ENCODE measurements at places on chromosomes 6 and 20.

DNA sequence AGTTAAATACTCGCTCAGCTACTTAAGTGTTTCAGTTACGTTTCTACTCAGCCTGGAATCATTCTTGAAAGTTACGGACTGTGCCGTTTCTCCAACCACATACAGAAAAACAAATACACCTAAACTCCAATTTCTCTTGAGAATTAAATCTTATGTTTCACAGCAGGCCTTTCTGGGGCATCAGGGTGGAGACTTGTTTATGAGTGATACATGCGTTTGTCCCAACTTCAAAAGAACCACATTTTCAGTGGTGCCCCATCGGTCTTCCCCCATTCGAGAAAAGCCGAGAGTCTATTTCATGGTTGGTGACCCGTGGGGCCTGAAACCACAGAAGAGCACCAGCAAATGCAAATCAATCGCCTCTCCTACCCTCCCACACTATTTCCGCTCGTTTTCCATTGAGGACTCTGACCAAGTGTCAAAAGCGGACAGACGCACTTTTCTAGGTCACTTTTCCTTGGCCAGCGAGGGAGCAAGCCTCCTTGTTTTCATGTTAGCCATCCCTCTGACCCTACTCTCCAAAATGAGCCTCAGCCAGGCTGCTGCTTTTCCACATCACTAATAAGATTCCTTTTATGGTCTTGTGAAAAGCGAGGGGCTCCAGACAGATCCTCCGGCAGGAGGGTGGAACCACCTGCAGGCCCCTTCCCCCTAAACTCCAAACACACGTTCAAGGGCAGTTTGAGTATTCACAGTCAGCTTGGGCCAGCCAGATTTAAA, 3.1 kb downstream of the JAG1 start:
- DNase-seq: no peak

DNA sequence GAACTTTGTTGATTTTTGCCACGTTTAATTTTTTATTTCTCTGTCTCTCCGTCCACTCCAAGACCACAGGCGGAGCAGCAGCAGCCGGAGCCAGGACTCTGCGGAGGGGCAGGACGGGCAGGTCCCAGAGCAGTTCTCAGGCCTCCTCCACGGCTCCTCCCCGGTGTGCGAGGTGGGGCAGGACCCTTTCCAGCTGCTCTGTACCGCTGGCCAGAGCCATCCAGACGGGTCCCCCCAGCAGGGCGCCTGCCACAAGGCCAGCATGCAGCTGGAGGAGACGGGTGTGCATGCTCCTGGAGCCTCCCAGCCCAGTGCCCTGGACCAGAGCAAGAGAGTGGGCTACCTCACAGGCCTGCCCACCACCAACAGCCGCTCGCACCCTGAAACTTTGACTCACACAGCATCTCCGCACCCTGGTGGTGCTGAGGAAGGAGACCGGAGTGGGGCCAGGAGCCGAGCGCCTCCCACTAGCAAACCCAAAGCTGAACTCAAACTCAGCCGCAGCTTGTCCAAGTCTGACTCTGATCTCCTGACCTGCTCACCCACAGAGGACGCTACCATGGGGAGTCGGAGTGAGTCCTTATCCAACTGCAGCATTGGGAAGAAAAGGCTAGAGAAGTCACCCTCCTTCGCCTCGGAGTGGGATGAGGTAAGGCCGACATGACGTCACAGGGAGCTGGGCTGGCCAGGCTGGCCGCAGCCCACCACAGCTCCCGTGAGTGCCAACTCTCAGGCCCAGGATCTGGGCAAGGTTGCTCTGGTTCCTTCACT, 123.5 kb downstream of the TCP11 start:
- peak; percentile 33 for DNase-seq

DNA sequence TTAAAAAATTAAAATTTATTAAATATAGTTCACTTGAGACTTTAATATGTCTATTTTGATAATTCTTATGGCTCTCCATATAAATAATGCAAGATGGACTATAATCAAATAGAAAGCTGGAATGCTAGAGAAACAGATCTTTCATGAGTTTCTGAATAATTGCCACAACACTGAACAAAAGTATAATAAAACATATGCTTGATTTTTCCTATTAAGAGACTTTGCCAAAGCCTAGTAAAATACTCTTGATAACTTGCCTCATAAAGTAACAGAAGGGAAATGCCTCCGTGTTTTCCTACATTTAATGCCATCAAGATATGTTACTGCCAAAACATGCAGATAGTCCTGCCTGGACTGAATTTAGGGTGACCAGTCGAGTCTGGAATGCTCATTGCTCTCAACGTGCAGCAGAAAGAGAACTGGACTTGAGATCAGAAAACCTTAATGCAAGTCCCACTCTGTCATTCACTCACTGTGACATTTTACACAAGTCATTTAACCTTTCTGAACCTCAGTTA, 153.2 kb downstream of the AIG1 start:
- DNase-seq: no peak

DNA sequence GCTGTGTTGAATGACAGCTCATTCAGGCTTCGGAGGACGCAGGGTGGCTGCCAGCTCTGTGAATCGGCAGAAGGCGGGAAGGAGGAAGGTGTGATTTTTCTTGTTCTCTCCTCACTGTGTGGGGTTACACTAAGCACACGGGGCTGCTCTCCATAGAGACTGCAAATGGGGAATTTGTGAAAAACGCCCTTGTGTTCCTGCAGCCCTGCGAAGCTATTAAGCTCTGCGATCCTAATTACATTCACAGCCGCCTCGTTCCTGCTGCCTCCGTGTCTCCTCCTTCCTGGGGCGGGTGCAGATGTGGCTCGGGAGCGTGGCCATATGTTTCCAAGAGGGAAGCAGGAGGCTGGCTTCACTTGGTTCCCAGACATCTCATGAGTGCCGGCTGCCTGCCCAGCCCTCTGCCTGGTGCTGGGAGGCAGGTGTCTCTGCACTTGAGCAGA, 124.0 kb downstream of the TOX2 start:
- no peak for DNase-seq

DNA sequence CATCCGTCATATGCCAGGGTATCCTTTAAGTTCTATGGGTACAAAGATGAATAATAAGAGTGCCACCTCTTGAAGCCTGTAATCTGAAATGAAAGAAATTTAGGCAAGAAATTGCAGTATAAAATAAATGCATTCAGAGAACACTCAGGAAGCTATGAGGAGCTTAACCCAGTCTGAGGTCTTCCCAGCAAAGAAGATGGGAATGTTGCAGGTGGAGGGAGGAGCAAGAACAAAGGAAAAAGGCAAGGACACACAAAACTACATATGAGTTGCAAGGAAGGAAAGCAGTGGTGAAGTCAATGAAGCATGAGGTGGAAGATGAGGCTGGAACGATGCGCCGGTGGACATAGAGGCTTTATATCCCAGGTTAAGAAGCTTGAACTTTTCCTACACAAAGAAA, 67.0 kb upstream of the DST start:
- DNase-seq: no peak

DNA sequence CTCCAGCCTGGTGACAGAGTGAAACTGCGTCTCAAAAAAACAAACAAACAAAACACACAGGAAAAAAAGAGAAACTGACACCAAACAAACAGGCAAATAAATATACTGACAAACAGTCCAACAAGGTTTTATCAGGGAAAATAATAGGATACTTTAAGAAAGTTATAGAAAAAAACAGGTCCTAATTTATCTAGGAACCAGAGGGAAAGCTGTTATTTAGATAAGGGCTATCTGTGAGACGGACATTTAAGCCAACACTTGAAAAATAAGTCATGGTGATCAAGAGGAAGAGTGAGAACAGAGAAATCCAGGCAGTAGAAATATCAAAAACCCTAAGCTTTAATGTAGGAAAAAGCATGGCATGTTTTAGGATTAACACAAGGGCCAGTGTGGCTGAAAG, 68.9 kb downstream of the FAM217A start:
- no peak for DNase-seq

DNA sequence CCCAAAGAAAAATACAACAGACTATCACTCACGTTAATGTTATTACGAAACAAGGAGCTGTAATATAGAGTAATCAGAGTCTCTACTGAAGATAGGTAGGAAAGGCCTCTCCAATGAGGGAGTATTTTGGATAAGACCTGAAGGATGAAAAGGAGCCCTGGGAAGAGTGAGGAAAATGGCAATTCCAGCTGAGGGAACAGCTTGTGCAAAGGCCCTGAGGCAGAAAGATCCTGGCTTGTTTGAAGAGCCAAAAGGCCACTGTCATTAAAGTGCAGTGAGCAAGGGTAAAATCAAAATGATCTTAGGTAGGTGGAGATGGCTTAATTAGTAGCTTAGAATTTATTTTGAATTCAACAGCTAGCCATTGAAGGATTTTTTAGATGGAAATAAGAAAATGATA, 138.6 kb downstream of the KHDC1L start:
- DNase-seq: no peak

DNA sequence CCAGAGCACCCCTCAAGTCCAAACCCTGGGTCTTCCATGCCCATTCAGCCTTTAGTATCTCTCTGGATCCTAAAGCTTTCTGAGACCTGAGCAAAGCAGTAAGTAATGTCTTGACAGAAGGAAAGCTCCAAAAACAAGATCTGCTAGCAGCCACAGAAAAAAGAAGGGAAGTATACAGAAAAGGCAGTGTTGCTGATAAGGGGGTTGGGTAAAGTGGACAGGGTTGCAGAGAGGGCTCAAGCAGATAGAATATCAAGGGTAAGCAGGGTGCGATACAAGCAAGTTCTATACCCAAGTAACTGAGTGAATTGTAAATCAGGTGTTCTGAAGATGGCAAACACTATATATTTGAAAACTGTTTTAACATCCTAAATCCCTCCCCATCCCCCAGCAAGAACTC, 113.4 kb upstream of the CARMIL1 start:
- DNase-seq: no peak

DNA sequence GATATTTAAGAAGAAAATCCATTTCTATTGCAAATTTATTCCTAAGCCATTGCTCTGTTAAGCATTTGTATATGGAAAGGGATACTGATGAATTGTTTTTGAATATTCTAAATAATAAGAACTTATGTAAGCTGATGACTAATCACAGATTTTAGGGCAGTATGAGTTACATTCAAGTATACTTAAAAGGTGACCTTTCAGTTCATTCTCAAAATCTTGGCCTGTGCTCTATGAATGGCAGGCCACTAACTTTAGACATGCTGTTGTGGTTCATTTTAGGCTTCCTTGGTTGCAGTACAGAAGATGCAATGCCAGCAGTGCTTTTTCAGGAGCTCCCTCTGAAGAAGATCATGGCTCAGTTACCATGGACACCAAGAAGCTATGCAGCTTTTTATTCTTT, 380.4 kb downstream of the CENPW start:
- DNase-seq: no peak

All from smooth muscle cell of the brain vasculature (primary cell).